ENCODE measurements at places on chromosomes 5 and 9.

DNA sequence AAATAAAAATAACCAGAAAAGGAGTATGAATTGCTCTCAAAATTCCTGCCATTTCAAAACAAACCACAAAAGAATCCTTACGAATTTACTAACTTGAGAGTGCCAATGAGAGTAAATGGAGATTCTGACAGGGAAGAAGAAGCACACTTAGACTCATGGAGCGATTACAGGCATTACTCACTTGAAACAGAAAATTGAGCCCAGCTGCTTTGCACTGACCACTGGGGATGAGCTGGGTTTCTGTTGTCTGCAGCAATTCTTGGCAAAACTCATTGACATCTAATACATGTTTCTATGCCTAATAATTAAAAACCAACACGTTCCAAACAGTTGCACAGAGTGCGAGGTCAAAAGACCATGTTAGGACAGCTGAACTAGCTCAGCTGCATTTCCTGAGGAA, 731.6 kb downstream of the DNAH5 start:
- no peak for DNase-seq

- DNase-seq = no peak
Measured at GRCh38 chr5:168424594-168425323, 61.5 kb upstream of the RARS1 start.

DNA sequence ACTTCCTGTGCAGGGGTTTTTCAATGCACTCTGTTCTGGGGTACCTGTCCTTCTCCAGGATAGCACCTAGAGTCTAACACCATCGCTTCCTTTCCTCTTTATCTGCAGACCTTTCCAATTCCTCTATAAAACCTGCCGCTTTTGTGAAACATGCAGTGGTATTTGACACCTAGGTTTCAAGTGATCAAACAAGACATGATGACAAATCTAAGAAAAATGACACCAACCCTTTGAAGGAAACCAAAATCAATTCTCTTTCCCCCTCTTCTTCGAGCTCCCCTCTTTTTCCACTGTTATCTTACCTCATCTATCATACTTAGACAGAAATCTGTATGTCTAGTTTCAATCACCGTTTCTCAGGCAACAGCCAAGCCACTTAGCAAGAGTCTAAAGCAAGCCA, 25.6 kb upstream of the RANBP17 start:
- no peak for DNase-seq

DNA sequence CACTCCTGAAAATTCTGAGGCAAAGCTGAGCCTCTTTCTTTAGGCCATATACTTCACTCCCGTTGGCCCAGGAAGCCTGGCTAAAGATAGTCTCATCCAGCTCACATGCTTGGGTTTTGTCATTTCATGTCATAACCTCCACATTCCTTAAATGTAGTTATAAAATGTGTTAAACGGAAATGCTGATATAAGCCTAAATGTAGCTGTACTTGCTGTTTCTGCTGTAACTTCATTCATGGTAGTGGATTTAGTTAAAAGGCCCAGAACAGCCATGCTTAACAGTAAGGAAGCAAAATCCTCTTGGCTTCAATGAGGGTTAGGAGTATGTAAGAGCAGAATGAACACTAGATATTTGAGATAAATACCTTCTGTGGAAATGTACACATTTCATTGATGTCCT, 135.8 kb upstream of the TMEM161B start:
- DNase-seq = no peak

DNA sequence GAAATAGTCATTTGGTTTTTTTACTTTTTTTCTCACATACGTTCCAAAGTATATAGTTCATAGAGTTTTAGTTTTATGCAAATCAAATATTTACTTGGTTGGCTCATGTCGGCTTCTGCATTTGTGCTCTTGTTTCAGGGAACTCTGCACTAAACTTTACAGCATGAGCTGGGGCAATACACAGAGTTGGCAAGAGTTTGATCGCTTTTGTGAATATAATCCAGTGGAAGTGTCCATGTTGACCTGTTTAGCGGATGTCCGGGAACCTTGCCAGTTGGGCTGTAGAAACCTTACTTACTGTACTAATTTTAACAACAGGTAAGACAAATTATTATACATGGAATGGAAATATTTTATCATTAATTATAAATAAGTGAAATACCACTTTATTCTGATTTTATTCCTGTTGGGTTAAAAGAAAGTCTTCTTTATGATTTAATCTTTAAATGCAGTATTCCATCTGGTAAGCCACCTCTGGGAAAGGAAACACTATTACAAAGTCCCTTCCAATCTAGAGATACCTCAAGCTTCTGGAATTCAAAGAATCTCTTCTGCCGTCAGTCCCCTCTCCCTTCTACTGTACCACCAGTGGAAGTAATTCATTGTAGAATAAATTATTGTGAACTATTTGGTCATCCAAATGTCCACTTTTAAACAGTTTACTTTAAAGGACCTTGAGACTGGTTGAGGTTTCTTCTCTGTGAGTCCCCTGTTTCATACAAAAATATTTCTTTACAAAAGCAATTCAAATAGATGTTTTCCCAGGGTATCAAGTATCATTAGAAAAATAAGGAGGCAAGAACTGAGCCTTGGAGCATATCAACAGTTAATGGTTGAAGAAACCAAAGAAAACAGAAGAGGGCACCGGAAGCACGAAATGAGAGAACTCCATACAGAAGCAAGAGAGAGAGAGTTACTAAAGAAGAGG, 45.2 kb upstream of the GLIPR2 start:
- DNase-seq = no peak

DNA sequence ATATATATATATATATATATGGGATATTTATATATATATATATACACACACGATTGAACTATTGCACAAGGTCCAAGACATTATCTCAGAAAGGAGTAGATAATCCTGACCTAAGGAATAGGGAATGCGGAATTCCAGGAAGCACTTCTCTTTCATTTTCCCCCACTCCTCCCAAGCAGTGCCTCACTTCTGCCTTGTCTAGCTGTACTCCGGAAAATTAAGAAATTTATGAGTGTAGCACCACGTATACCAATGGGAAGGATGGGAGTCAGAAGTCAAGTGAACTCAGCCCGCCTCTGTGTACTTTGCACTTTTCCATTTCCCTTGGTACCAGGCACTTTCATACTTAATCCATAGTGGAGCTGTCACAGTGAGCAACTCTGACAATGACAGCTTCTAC, 10.9 kb downstream of the SLC36A1 start:
- no peak for DNase-seq

- DNase-seq = no peak
Measured at GRCh38 chr9:134371731-134372130, 45.5 kb downstream of the RXRA start.

- DNase-seq = no peak
Measured at GRCh38 chr5:132458226-132458560, 32.4 kb downstream of the IRF1 start.

- no peak for DNase-seq
Measured at GRCh38 chr5:74542482-74542881, 98.0 kb downstream of the ENC1 start.

- DNase-seq = no peak
Measured at GRCh38 chr9:98907055-98907454, 36.7 kb upstream of the COL15A1 start.
